Activated naive CD4-positive, alpha-beta T cell treated with anti-CD3 and anti-CD28 coated beads, Interleukin-2, amount 50 U/mL, for 16 hours (primary cell): ENCODE measurements at places on chromosomes 2 and 18.

DNA sequence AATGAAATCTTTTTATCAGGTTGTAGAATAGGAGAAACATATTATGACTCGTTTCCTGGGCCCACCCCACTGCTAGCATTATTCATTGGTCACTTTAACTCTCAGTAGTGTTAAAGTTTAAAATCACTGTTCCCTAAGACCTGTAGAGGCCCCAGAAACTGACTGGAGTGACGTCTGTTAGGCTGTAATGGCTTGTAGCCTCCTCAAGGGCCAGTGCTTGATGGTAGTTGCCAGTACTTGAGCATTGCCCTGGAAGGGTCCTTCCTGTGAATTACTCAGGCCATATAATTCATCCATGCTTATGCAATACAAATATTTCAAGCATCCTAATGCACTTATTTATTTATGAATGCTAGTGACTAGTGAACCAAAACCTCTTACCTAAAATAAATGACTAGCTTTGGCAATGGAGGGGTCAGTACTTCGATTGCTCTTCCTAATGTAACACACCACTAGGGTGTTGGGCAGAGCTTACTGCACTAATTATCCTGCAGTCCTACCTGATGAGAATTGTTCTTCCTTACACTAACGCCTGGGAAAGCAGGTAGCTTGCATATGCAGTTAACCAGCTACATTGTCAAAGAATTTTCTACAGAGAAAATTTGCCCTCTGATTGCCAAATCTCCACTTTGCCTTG lies 31.2 kb downstream of the ARHGAP25 start:
- DNase-seq, result no peak

DNA sequence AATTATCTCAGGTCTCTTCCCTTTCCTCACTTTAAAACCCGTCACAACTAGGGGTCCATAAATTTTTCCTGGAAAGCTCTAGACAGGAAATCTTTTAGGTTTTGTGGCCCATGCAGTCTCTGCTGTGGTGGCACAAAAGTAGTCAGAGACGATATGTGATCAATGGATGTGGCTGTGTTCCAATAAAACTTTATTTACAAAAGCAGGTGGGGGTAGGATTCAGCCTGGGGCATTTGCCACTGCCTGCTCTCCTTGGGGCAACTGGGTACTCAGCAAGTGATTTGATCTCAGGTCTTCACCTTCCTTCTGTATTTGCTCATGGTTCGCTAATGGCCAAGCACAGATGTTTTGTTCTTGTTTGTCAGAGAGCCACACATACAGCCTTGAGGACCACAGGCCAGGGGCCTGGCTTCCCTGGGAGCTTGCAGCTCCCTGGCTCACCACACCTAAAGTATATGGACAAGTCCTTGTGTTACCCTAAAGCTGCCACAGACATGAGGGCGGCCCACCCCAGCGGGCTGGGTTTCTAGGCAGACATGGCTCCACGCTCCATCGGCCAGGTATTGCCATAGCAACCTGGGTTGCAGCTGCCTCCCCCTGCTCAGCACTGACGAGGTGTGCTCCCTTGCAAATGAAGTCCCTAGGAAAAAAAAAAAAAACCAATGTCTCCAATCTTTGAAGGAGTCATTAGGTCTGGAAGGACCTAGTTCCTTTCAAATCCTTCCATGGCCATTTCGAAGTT lies 89.7 kb upstream of the YWHAQ start:
- DNase-seq, result no peak

DNA sequence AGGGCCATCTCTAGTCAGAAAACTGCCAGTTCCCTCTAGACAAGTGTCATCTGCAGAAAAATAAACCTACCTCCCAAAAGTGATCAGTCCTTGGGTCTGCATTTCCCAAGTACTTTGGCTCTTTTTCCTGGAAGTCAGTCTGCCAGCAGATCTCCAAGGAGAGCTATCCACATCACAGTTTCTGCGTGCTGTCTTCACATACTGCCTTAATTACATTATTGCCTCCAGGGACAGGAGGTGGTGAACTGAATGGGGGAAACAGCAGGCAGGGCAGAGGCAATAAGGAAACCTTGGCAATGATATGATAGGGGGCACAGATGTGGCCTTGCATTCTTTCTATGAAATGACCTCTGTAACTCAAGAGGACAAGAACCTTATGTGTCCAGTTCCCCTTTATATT lies 105.9 kb upstream of the SIX2 start:
- no peak for DNase-seq

- DNase-seq, result no peak
These were observed 321.8 kb downstream of the ZEB2 start for GRCh38 chr2:144198116-144198515.

GRCh38 chr2:181805228-181806038 lies 86.1 kb upstream of the ITPRID2 start:
- DNase-seq, result no peak

- no peak for DNase-seq
These were observed 183.1 kb downstream of the C1D start for GRCh38 chr2:67879586-67880290.

GRCh38 chr2:102126660-102127059 lies 15.9 kb upstream of the IL1R1 start:
- DNase-seq, result no peak

DNA sequence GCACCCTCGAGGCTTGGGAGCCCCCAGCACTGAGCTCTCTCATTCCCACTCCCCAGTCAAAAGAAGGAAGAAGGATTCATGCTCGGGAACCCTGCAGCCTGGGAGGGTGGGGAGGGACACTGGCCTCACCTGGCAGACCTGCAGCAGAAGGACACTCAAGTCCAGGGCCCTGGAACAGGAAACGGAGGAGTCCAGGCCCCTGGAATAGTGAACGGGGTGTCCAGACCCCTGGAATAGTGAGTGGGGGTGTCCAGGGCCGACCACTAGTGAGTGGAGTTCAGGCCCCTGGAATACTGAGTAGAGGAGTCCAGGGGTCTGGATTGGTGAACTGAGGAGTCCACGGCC lies 292.5 kb downstream of the NDUFA10 start:
- DNase-seq, result no peak

DNA sequence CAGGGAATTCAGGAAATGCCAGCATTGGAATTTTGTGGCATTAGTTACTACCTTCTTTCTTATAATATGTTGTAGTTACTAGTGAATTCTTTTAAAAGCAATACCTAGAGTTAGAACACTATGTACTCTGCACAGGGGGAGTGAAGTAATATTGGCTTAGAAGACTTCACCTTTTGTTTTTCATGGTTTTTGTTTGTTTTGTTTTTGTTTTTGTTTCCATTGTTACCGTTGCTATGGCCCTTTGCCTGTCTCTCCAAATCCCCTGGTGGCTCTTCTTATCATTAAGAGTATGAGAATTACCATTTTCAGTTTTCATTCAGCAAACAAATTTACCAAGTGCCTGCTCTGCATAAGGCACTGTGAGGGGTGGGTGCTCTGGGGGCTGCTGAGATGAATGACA lies 160.1 kb downstream of the HAUS1 start:
- no peak for DNase-seq

DNA sequence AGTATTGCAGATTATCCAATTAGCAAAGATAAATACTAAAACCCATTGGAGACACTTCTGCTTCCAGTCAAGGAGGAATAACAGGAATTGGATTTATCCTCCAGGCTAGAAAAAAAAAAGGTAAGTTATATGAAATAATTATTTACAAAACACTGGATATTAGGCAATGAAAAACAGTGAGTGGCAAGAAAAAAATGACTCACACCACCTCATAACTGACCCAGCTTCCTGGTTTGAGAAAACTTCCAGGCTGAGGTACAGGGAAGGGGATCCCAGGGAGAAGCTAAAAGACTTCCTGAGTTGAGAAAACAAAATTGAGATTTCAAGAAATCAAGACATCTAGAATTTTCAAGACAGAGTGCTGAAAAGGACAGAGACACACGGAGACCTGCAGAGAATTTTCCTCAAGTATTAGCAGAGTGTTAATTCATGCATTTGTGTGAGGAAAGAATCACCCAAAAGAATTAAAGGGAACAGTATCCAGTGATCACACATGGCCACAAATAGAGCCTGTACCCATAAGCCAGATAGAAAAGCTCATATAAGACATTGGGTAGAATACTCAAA lies 17.4 kb downstream of the SRD5A2 start:
- no peak for DNase-seq

DNA sequence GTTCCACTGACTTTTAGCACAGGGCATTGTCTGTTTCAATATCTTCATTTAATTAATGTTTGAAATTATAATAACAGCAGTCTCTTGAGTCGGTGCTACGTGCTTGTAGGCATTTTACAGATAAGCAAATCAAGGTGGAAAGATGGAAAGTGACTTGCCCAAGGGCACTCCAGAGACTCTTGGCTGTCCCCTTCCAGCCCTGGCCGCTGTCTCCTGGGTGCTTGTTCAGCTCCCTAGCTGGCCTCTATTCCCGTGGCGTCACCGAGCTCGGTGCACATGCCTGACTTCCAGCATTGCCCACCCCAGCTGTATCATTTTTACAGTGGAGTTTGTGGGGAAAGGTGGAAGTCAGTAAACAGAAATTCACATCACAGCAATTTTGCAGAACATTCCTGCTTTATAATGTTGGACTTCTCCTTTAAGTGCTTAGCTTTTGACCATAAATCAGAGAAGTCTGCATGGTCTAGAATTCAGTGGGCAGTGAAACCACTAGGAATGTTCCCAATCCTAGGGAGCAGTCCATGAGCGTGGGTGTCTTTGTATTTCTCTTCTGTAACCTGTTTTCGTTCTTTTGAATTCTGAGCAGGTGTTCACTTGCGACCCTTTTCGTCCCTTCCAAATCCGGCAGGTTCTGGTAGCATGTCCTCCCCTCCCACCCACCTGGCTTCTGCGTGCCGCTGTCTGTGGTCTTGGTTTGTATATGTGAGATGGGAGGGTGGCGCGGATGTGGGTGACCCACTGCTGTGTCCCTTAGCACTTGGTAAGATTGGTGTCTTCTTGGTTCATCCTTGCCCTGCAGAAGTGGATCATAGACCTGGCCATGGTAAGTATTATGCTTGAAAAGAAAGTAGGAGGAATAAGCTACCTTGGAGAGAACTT lies 8.4 kb downstream of the SLC66A3 start:
- DNase-seq, result no peak

DNA sequence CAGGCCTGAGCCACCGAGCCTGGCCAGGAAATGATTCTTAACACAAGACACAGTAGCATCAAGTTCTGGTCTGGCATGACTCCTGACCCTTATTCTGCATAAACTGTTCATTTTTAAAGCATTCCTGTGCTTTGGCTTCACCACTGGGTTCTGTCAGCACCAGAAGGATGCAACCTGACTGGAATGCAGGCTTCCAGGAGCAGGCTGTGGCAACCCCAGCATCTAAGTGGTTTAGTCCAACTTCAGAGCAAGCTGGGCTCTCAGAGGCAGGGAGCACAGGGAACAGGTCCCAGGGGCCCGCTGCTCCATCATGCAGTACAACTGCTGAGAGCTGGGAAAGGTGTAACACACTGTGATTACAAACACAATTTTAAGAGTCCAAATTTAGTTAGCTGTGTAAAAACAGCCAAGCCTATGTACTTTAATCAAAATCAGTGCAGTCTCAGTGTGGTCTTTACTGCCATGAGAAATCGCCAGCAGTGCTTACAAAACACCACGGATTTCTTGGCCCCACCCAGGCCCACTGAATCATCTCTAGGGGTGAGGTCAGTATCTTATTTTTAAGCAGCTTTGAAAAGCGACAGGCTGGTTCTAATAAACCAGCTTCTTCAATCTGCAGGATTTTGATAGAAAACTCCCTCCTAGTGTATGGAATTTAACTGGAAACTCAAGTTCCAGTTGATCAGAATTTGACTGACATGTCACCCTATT lies 44.4 kb upstream of the TMEM182 start:
- DNase-seq, result no peak

DNA sequence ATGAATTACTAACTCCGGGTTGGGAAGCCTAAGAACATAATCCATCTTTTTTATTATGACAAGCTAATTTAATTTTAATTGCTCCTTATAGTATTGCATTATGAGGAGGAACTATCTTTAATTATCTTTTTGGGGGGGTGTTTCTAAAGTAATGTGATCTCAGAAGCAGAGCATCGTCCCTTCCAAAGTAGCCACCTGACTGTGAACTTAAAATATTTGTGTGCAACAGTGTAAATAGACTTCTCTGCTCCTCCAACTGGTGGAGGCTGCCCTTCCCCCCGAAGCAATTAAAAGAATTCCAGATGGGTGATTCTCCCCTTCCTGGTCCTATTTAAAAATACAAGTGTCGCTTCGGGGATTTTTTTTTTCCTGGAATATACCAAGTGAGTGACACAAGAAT lies 55.7 kb downstream of the TCF7L1 start:
- DNase-seq, result no peak

DNA sequence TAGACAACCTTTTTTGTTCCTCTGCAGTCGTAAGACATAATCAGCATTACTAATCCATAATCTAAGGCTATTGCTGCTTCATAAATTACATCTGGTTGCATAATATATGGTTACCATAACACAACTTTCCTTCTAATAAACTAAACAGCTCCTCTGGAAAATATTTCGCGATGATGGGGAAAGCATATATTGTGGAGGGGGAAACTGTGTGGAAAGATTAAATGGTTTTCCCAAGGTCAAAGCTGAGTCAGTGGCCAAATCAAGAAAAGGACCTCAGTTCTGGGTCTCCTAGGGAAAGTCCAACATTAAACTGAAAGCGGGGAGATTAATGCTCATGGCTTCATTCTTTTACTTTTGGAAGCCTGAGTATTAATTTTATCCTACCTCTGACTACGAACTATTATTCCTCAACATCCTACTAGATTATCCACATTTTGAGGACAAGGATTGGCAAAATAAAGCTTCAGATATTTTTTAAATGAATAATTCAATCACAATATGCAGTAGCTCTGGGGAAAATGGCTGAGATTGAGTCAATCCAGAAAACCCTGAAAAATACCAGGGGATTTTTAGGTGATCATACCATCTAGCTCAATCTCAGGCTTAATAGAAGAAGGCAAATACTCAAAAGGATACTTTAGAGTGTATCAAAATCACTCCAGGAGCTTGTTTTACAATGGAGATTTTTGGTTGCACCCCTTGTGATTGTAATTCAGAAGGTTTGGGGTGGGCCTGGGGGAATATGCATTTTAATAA lies 33.8 kb upstream of the STK17B start:
- no peak for DNase-seq

- no peak for DNase-seq
These were observed 82.8 kb downstream of the NCK2 start for GRCh38 chr2:105827351-105828096.

- DNase-seq, result peak; percentile 25
These were observed 20.6 kb upstream of the ATRAID start for GRCh38 chr2:27191070-27191829.

- no peak for DNase-seq
These were observed 9.9 kb downstream of the CCT7 start for GRCh38 chr2:73243884-73244570.

- no peak for DNase-seq
These were observed 4.6 kb upstream of the ADD2 start for GRCh38 chr2:70772486-70773155.
